ENCODE measurements at places on chromosomes 6 and 20.
A peak's percentile ranks its signal among the peaks of the same experiment; 100 is the strongest.

- peak; percentile 98 for DNase-seq
These were observed at the start of gene ZNF335 for GRCh38 chr20:45971675-45972499. ZNF335 (minus strand) TSS chr20:45972203; CDS start chr20:45971410, 793 bp downstream.

- no peak for DNase-seq
These were observed 115.6 kb upstream of the ADGRF1 start for GRCh38 chr6:47157653-47158219.

GRCh38 chr6:145529582-145529981 lies 205.7 kb downstream of the EPM2A start:
- no peak for DNase-seq

DNA sequence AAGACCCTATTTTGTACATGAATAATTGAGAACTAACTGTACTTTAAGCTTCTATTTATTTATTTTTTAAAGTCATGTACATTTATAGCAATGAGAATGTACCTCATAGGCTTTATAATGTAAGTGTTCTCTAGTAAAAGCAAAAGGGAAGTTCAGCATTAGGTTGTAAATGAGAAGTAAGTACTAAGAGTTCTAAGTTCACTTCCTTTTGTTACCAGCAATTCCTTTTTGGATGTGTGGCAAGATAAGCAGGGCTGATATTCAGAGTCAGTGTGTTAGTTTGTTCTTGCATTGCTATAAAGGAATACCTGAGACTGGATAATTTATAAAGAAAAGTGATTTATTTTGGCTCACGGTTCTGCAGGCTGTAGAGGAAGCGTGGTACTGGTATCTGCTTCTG lies 54.0 kb upstream of the CCN2 start:
- DNase-seq = no peak

DNA sequence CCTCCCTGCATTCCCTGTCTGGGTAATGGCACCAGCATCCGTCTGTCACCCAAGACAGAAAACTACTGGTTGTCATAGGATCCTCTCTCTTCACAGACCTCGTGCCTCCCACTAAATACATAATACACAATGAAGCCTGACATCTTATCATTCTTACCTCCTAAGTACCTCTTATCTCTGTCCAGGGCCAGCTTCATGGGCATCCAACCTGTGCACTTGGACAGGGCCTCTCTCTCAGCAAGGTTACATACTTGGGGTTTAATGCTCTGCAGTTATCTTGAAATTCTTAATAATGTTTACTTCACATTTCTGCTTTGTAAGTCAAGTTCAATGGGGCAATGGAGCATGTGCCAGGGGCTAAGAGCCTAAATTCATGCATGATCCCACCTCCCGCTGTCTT lies 30.8 kb upstream of the KLHL31 start:
- DNase-seq = no peak

DNA sequence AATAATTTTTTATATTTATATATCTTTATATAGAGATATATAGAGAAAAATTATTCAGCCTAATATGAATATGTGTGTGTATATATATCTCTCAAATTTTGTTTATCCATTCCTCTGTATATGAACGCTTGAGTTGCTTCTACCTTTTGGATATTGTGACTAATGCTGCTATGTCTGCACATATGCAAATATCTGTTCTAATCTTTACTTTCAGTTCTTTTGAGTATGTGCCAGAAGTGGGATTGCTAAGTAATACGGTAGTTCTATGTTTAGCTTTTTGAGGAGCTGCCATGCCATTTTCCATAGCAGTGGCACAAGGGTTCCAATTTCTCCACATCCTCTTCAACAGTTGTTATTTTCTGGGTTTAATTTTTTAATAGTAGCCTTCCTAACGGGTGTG lies 72.8 kb upstream of the CEP85L start:
- no peak for DNase-seq

DNA sequence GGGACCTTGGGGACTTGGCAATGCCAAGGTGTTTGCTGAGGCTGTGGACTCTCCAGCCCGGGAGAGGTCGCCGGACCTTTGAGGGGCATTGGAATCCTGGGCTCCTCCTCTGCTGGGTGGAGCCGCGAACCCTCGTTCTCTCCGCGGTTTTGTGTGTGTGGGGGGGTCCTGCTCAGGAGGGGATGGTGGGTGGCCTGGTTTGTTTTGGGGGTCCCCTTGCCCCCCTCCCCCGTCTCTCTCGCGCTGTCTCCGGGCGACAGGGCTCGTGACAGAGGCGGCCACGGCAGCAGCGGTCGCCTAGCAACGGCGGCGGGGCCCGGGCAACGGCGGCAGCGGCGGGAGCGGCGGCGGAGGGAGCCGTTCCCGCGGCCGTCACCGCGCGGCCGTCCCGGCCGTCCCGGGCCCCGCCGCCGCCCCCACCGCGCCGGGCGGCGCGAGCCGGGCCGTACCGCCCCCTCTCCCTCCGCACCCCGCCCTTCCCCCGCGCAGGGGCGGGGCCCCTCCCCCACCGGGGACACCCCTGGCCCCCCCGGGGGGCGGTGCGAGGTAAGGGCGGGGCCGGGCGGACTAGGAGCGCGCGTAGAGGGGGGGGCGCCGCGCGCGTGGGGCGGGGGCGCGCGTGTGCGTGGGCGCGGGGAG lies 7.8 kb downstream of the SYNGAP1 start:
- DNase-seq = peak; percentile 55

DNA sequence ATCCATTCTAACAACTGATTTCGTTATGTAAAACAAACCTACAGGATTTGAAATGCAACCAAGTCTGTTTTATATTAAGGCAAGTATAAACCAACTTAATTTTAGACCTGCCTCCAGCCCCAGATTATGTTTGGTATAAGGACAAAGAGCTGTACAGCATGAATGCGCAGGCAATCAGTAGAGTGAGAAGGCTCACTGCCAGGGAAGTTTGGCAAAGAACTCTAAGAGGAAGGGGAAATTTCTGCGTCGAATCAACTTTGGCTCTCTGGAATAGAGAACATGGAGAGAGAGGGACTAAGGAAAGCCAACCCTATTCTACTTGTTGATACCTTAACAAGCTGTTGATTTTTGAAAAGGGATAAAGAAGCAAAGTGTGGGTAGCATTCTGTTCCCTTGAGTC lies 96.9 kb upstream of the FOXO3 start:
- DNase-seq = no peak

DNA sequence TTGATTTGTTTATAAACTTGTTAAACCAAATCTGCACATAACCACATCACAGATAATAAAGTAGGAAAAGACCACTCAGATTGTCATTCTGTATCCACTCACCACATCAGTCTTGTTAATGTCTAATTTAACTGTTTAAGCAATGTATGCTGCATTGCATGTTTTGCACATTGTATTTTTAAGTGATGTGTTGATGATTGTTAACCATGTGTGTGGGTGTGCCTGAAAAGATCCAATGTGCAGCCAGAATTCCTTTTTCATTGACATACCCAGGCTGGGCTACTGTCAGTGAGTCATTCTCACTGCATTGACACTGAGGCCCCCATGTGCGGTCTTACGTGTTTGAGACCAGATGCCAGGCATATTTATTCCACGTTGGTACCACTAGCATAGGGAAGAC lies 167.3 kb downstream of the TRMT11 start:
- peak; percentile 8 for DNase-seq

All from urothelium cell line (cell line).